Stimulated activated CD8-positive, alpha-beta memory T cell treated with anti-CD3 and anti-CD28 coated beads, Interleukin-15, amount 100 ng/mL, for 48 hours (primary cell): ENCODE measurements at places on chromosomes 3 and 15.

DNA sequence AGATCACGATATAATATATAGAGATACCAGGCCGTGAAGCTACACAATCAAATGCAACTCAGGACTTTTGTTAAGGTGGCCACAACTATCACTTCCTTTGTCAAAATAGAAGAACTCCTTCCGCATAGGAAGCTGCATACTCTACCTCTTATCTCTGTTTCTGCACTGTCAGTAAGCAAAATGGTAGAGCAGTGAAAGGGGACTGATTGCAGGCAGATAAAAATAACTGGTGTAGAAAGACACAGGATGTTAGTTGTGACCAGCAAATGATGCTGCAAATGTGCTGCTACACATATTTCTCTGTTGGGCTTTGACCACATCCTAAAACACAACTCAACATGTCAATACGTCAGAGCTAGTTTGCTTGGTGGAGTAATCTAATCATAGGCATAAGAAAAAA is 16.3 kb upstream of the TRAT1 start:
- no peak for DNase-seq

- DNase-seq, result no peak
These were observed 43.1 kb upstream of the WDR5B start for GRCh38 chr3:122458992-122459391.

DNA sequence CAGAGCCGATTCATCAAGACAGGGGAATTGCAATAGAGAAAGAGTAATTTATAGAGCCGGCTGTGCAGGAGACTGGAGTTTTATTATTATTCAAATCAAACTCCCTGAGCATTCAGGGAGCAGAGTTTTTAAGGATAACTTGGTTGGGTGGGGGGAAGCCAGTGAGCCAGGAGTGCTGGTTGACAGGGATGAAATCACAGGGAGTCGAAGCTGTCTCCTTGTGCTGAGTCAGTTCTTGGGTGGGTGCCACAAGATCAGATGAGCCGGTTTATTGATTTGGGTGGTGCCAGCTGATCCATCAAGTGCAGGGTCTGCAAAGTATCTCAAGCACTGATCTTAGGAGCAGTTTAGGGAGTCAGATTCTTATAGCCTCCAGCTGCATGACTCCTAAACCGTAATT is 95.4 kb upstream of the CCDC80 start:
- DNase-seq, result no peak

GRCh38 chr3:49471856-49472495 is 1.9 kb downstream of the DAG1 start:
- DNase-seq, result no peak

GRCh38 chr15:44275150-44275830 is 13.2 kb upstream of the GOLM2 start:
- no peak for DNase-seq

- no peak for DNase-seq
These were observed 225.8 kb downstream of the TAFA4 start for GRCh38 chr3:68706536-68706935.
